Hematopoietic multipotent progenitor cell treated with erythropoietin and hydrocortisone succinate and interleukin-3 and kit ligand, for 4 days (in vitro differentiated cells): ENCODE measurements at places on chromosomes 5 and 9.
A peak's percentile ranks its signal among the peaks of the same experiment; 100 is the strongest.

DNA sequence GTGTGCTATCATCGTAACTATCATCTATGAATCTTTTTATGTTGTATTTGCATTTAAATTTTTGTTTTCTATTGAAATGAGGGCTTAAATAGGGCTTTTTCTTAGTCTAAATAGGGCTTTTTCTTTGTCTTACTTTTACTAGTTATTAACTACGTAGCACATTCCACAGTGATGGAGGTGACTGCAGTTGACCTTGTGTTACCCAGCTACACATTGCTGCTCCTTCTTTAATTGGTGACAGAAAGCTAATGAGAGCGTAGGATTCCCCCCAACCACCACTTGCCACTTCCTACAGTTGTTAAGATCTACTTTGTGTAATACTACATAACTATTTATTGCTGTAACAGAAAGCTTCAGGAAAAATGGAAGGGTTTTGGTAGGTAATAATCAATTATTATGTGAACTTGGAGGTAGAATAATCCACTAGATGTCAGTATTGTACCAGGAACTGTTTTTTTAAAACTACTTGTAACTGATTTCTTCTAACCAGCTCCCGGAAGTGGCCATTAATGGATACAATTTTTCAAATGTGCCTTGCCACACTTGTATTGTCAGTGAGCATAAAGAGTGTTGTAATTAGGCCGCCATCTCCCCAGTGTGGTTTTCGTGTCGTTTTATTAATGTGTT, 18.0 kb downstream of the MTRR start:
- peak; percentile 69 for DNase-seq

DNA sequence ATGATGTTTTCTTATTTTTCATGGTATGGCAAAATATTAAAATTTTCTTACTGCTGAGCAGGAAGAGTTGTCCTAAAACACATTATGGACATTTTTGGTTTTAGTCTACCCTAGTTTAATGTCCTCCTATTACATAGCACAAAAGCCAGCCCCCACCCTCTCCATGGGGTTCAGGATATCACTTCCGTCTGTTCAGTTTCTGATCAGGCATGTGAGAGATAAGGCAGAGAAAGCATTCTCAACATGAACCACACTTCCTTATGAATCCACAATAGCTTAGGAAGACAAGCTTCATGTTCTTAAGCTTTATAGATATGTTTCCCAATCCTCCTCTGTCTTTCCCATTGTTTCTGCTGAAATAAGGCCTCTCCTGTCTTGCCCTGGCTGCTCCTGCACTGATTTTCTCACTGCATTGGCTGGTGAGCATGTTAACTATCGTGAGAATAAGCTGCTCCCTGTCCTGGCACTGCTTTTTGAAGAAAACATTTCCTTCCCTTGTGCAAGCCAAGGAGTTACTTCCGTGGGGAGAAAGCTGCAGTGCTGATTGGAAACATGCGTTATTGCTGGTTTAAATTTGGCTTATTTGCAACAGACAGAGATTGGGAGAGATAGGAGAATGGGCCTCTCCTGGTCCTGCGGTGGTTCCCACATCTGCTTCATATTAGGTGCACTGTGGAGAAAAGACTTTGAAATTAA, 260.3 kb upstream of the RPS23 start:
- peak; percentile 47 for DNase-seq

DNA sequence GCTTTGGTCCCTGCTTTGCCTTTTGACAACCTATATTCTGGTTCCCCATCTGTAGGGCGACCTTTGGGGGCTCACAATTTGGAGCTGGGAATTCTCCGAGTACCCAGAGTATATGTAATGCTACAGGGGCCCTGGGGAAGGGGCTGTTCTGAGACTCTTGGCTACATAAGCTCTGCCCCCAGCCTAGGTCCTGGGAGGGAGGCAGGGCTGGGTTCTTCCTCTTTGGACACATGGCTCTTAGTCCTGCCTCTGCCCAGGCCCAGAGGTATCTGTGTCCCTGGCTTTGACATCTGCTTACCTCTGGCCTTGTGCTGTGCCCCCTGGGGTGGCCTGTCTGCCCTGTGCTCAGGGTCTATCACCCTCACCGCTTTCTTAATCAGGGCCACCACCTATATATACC, 181.6 kb downstream of the CACNA1B start:
- no peak for DNase-seq

GRCh38 chr5:1105350-1106265, 6.3 kb downstream of the SLC12A7 start:
- DNase-seq = peak; percentile 97

DNA sequence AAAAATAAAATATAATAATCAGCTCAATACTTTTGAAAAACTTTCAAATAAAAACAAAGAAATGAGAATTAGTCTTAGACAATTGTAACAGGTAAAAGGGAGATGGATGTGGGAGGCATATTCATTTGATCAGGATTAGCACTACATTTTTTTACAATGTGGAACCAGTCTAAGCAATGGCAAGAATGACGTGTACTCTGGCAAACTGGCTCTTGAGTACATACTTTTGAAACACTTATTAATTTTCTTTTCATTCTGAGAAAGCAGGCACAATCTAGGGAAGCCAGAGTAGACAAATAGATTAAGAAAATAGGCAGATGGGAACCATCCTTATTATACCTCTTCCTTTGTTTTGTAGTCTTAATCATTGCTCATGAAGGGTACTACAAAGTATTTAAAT, 79.7 kb downstream of the MEF2C start:
- no peak for DNase-seq

GRCh38 chr9:16023446-16023845, 470.6 kb downstream of the CCDC171 start:
- no peak for DNase-seq

- DNase-seq = no peak
These were observed 575.7 kb downstream of the PDE4D start for GRCh38 chr5:59317774-59318205.

DNA sequence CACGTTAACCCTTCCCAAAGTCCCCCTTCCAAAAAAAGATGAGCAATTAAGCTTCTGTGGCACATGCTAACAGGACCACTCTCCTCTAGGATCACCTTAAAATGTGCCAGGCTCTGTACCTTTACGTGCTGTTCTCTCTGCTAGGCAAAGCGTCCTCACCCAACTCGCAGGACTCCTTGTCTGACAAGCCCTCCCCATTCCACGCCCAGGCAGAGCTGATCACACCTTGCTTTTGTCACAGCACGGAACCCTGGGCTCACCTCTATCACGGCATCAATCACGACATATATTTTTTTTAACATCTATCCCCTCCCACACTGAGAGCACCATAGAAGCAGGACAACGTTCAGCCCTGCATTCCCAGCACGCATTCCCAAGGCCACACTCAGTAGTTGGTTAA, 47.1 kb downstream of the CDK5RAP2 start:
- DNase-seq = no peak

DNA sequence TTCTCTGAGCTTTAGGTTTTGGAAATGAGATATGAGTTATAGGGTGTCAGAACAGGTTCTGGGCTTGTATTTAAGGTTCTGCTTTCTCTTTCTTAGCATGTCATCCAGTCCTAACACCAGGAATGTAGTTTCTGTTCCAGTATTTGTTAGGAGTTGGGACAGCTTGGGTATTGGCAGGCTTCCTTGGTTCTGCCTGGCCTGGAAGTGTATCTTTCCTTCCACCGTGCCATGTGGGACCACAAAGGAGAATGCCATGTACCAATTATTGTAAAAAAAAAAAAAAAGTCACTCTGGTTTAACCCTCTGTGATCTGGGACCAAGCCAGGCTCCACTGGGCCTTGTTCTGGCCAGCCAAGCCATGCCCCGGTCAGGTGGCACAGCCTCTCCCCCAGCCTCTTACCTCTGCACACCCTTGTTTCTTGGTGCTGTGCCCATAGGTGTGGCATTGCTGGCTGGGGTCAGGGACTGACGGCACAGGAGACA, 47.8 kb downstream of the ARHGAP26 start:
- no peak for DNase-seq

GRCh38 chr9:36903541-36904435, 130.3 kb downstream of the PAX5 start:
- peak; percentile 88 for DNase-seq

GRCh38 chr9:129816501-129817435, 7.2 kb downstream of the TOR1A start:
- DNase-seq = peak; percentile 82

GRCh38 chr5:170151097-170151831, 45.6 kb downstream of the FOXI1 start:
- peak; percentile 69 for DNase-seq

DNA sequence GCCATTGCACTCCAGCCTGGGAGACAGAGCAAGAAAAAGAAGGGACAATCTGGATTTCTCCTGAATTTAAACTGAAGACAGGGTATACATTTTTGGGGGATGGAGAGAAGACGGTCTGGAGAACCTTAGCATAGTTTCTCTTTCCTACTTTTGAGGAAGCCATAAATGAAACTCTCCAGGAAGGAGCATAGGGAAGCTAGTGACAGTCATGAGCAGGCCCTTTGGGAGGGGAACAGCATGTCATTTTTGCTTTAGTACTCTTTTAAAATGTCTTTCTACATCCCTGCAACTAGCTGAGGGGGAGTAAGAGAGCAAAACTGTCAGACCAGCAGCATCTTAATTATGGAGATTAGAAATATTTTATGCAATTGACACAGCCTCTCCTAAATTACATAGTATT, 8.2 kb upstream of the SLC44A1 start:
- no peak for DNase-seq

- peak; percentile 59 for DNase-seq
These were observed 11.0 kb downstream of the CDH10 start for GRCh38 chr5:24633715-24634325.

- no peak for DNase-seq
These were observed 495.1 kb downstream of the KIF4B start for GRCh38 chr5:155508673-155509072.

DNA sequence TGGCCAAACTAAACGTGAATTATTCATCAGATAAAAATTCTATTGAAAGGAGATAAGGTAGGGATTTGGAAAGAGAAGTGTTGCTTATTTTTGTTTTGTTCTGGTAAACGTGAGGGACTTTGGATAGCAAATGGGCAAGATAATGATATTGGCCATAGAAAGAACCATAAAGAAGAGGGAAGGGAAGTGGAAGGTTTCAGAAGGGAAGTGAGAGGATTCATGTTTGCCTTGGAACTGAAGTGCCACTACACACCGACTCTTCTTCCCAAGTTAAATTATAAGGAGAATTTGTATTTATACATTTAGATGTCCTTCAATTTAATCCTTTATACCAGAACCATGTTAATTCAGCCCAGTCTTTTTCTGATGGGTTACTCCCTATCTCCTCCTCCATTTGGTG, 42.1 kb upstream of the TAF11L2 start:
- no peak for DNase-seq

GRCh38 chr9:91518462-91518861, 94.8 kb upstream of the NFIL3 start:
- DNase-seq = no peak

- DNase-seq = no peak
These were observed 196.9 kb upstream of the PUM3 start for GRCh38 chr9:3040761-3041160.

DNA sequence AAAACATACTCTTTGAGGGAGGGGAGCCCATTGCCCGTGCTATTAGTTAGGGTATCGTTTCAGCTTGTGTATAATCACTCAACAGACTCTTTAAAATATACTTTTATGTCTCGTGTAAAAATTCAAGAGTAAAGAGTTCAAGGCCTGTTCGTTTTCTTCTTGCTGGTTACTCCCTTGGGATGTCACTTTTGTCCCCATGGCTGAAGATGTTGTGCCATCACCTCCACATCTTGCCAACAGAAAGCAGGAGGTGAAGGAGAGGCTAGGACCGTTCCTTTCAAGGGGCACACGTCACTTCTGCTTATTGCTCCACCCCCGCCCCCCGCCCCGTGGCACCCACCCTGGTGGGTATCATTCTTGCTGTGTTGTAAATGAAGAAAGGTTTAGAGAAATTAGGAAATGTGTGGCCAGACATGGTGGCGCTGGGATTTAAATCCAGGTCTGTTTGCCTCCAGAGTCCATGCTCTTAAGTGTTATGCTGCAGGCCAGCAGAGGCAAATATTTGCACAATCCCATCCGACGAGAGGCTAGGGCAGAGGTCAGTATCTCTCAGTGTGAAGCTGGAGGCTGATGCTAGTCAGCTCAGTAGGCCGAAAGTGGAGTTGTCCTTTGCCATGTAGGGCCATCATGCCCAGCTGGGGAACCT, 3.0 kb downstream of the MLANA start:
- no peak for DNase-seq

DNA sequence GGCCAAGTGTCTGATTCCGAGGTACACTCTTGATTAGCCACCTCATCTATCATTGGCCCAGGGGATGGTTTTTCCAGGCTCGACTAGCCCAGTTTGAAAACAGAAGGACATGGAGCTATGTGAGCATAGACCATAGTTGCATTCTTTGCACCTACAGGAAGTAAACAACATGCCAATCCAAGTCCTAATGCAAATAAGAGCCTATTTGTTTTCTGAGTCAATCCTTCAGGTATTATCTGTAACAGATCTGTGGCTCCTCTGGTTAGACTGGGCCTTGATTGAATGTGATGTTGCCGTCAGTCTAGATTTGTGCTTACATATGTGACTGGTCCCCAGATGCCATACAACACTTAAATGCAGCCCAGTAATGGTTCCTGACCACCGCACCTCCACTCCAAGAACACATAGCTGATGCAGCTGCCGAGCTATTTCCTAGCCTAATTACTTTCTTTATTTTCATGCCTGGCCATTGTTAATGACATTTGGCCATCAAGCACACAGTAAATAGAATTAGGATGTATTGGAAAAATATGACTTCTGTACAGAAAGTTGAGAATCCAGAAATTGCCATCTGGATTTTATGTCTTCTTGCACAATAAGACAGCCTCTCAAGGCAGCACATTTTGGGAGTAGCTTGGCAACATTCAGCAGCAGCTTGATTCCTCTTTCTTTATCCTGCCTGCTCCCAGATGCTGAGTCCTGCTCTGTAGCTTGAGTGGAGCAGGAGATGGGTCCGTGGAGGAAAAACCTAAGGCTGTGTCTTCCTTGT, 29.5 kb upstream of the ARHGAP26 start:
- DNase-seq = no peak

GRCh38 chr5:78065663-78066062, 228.8 kb downstream of the AP3B1 start:
- no peak for DNase-seq

DNA sequence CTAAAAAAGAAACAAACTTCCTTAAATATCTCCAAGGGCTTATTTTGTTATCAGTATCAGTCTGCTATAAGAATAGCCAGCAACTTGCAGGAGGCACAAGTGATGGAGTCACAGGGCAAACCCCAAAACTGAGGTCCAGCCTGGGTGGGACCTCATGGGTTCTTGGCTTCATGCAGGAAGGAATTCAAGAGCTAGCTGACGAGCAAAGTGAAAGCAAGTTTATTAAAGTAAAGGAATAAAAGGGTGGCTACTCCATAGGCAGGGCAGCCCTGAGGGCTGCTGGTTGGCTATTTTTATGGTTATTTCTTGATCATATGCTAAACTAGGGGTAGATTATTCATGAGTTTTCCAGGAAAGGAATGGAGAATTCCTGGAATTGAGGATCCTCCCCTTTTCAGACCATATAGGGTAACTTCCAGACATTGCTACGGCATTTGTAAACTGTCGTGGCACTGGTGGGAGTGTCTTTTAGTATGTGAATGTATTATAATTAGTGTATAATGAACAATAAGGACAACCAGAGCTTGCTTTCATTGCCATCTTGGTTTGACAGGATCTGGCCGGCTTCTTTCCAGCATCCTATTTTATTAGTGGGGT, 231.9 kb downstream of the ADAMTSL1 start:
- DNase-seq = no peak
